CD4-positive, alpha-beta T cell (primary cell): ENCODE measurements at places on chromosomes 1 and 21. TPM values are rescaled to one million over a fixed set of nuclear protein-coding genes. Genes with fewer than 3 reads are reported as not detected.
A peak's percentile ranks its signal among the peaks of the same experiment; 100 is the strongest.

KCNA2 gene
- total RNA-seq: 0.78 TPM

TRIM45 gene
- total RNA-seq: 0.25 TPM

FCMR gene
- total RNA-seq: 186 TPM

DNA sequence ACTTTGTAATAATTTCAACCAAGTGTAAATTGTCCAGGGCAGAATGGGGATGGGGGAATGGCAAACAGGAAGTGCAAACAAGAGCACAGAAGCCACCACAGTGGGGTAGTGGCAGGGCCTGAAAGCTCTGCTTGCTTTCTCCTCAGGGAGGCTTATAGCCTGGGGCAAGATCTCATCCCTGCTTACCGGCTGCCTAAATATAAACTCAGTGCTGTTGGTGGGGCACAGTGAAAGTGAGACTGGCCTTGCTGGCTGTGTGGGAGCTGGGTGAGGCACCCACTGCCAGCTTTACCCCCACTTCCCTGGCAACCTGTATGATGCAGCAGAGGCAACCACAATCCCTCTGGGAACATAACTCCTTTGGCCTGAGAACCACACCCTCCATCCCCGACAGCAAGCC lies 15.2 kb downstream of the STYXL2 start:
- H3K27ac ChIP-seq: no peak overlapping the region
- DNase-seq: no peak
- no peak overlapping the region for H3K4me3 ChIP-seq
- no peaks in the 10 kb centered on the region for H3K27me3 ChIP-seq
- peaks cover 26% of the 10 kb centered on the region for H3K4me1 ChIP-seq

DNA sequence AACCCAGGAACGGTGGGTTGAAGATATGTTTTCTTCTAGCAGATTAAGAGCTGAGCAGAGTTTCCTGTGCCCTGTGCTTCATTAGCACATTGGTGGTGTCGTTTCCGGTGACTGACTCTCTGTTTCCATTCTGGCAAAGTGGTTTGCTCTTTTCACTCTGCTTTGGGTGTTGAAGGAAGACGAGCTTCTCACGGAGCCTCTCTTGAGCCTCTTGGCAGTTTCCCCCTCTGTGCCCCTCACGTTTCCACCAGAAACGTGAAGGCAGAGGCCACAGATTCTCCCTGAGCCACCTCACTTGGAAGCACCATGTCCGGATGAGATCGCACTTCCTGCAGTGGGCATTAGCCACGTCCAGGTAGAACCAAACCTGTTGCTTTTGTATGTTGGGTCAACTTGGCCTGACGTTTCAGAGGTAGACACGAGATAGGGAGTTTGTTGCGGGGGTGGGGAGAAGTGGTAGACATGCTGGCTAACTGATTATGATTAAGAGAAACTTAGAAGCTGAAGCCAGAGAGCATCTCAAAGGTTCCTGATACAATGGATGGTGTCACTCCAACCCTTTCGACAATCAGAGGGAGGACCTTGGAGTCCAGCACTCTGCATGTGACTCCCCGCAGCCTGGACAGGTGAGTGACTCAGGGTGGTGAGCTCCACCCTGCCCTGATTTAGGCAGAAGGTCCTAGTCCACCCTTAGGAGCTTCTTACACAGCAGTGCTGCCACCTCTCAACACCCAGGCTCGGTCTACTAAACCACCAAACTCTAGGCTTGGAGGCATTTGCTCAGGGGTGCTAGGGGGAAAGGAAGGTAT lies at the start of gene LAX1:
TSS of gene LAX1 (plus strand) at position 155 of the 809 bp plus-strand sequence. CDS start at position 538, 383 bp downstream.
- no peaks in the 10 kb centered on the region for H3K27me3 ChIP-seq
- DNase-seq: peak; percentile 61
- H3K4me3 ChIP-seq: peak within 1 kb of the TSS; percentile 92
- peaks cover 63% of the 10 kb centered on the region for H3K4me1 ChIP-seq

DNA sequence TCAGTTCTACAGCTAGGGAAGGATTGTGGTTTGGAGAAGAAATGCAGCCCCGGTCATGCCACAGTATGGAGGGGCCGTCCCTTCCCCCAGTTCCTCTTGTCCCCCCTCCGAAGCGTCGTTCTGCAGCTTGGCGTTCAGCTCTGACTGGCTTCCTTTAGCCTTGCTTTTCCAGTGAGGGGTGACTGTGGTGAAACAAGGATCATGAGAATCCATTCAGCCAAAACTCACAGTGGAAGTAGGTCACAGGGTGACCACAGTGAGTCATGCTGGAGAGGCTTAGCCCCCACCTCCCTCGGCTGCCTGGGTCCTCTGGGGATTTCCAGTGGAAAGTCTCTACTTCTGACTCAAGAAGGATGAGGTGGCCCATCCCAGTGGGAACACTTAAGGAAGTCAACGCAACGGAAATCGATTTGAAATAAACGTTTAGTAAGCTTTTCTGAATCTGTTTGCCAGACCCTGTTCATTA lies 37.3 kb upstream of the COL6A2 start:
- H3K4me1 ChIP-seq: peaks cover 12% of the 10 kb centered on the region
- H3K27me3 ChIP-seq: peaks cover 56% of the 10 kb centered on the region
- H3K27ac ChIP-seq: no peak overlapping the region
- H3K4me3 ChIP-seq: no peak overlapping the region
- no peaks in the 10 kb centered on the region for H3K36me3 ChIP-seq
